ENCODE measurements at places on chromosomes 6 and 20.
A peak's percentile ranks its signal among the peaks of the same experiment; 100 is the strongest.

- no peak for DNase-seq
These were observed 160.7 kb downstream of the LRFN2 start for GRCh38 chr6:40426346-40427066.

GRCh38 chr6:116779573-116780164 lies 14.2 kb upstream of the FAM162B start:
- peak; percentile 20 for DNase-seq

GRCh38 chr20:24149175-24149574 lies 160.6 kb upstream of the GGTLC1 start:
- DNase-seq, result no peak

DNA sequence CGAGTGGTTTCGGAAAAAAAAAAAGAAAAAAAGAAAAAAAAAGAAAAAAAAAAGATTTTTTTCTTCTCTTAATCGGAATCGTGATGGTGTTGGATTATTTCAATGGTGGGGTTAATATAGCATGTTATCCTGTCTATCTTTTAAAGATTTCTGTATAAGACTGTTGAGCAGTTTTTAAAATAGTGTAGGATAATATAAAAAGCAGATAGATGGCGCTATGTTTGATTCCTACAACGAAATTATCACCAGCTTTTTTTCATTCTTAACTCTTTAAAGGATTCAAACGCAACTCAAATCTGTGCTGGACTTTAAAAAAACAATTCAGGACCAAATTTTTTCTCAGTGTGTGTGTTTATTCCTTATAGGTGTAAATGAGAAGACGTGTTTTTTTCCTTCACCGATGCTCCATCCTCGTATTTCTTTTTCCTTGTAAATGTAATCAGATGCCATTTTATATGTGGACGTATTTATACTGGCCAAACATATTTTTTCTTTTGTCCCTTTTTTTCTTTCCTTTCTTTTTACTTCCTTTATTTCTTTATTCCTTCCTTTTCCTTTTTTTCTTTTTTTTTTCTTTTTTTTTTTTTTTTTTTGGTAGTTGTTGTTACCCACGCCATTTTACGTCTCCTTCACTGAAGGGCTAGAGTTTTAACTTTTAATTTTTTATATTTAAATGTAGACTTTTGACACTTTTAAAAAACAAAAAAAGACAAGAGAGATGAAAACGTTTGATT lies 3.6 kb downstream of the SOX4 start:
- peak; percentile 6 for DNase-seq

- no peak for DNase-seq
These were observed 5.8 kb downstream of the APOBEC2 start for GRCh38 chr6:41058783-41059181.

GRCh38 chr6:43006251-43006650 lies 7.5 kb downstream of the MEA1 start:
- no peak for DNase-seq

DNA sequence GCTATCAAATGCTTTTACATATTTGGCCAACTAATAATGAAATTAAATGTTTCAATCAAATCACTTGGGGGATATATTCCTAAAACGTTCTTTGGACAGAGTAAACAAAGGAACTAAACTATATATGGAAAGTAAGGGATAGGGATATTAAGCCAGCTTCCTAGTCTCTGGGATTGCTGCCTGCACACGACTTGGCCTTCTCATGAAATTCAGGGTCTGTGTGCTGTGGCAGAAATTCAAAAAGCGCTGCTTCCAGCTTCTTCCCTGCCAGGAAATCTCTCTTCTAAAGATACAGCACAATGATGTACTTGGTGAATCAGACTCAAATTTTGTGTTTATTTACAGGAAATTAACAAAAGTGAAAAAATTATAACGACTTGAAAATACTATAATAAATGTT lies 206.3 kb upstream of the RAB32 start:
- no peak for DNase-seq

GRCh38 chr20:63955281-63955826 lies 862 bp downstream of the UCKL1 start:
- DNase-seq, result peak; percentile 11

GRCh38 chr6:86916393-86916792 lies 20.9 kb upstream of the HTR1E start:
- no peak for DNase-seq

DNA sequence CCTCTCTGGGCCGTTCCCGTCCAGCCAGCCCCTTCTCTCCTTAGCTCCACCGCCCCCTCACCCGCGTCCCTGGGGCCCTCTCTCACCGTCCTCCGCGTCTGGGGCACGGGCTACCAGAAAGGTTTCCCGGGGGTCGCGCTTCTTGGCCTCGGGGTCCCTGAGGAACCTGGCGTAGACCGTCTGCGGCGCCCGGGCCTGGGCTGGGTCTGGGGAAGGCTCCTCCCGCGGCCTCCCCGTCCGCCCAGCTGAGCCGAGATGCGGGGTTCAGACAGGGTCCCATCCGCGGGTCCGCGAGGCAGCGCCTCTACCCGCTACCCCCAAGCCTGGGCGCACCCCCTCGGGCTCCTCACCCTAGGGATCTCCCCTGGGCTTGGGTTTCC lies 1.1 kb downstream of the TULP1 start:
- DNase-seq, result no peak

- DNase-seq, result no peak
These were observed 370.5 kb upstream of the ARID1B start for GRCh38 chr6:156406688-156407087.

GRCh38 chr6:17714879-17715851 lies 8.4 kb upstream of the NUP153 start:
- peak; percentile 61 for DNase-seq

DNA sequence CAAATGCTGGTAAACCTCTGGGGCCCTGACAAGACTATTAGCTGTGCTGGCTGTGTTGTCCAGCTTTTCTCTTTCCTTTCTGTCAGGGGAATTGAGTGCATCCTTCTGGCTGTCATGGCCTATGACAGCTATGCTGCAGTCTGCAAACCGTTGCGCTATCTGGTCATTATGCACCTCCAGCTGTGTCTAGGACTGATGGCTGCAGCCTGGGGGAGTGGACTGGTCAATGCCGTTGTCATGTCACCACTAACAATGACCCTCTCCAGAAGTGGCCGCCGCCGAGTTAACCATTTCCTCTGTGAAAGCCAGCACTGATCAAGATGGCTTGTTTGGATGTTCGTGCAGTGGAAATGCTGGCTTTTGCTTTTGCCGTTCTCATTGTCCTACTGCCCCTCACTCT lies 20.3 kb downstream of the OR2B6 start:
- DNase-seq, result no peak

- no peak for DNase-seq
These were observed 10.5 kb downstream of the PLN start for GRCh38 chr6:118558464-118559217.

DNA sequence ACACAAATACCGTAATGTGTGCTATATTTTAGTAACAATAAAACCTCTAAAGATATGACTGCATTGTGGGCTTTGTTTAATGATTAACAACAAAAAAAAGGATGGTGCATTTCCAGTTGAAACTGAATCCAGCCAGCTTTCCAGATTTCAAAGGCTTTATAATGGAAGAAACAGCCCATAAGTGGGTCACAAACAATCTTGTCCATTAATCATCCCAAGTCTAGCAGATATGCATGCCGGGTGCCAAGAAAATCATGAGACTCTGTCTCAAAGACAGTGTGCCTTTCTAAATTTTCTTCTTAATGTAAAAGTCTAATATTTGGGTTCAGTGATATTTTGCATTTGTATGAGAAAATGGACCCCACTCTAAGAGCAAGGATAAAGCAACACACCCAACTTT lies 20.6 kb upstream of the LAMP5 start:
- DNase-seq, result no peak

DNA sequence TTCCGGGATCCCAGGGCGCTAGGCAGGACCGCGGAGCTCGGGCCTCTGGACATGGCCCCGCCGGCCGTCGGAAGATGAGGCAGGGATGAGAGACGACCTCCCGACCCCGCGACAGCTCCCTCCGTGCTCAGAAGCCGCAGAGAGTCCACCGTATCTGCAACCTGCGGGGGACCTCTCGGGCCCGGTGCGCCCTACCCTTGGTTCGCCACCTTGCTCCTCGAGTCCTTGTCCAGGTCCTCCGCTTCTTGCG lies 301 bp downstream of the PPP1R3D start:
- DNase-seq, result no peak

DNA sequence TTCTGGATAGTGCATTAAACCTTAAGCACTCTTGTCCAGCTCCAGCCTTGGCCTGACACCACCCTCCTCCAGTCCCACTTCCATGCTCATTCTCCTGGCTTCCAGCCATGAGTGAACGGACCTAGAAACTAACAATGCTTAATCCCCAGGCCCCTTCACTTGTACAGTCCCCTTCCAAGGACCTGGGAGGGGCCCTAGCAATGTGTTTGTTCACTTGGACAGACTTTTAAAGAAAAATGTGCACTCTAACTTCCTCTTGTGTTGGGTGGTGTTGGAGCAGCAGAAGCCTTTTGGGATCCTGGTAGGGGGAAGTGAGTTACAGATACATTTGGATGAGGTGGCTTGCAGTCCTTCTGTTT lies 48.9 kb upstream of the CCN6 start:
- no peak for DNase-seq

DNA sequence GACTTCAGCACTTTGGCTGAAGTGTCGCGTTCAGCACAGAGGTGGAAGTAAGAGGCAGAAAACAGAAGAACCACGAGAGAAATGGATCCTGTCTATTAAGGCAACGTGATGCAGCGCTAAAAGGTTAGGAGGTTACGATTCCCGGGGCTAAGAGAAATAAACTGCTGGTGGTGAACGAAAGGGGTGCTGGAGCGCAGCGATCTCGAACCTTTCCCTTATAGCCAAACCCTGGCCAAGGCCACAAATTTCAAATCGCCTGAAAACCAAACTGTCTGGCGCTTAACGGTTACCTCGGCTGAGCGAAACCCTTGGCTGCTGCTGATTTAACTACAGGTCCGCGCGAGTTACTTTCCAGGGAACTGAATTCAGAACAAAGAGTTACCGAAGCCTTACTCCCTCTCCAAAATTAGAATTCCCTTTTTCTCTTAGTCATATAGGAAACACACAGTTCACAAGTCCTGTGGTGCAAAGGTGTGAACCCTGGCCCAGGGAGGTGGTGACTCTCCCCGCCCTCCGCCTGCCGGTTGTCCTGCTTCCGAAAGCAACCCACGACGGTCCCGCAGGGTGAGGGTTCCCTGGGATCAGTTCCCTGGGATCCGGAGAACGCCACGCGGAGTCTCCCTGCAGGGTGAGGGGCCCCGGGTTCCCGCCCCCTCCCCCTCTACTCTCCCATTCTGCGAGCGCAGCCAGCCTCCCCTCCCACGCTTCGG lies 1.3 kb upstream of the SLC35D3 start:
- DNase-seq, result no peak

DNA sequence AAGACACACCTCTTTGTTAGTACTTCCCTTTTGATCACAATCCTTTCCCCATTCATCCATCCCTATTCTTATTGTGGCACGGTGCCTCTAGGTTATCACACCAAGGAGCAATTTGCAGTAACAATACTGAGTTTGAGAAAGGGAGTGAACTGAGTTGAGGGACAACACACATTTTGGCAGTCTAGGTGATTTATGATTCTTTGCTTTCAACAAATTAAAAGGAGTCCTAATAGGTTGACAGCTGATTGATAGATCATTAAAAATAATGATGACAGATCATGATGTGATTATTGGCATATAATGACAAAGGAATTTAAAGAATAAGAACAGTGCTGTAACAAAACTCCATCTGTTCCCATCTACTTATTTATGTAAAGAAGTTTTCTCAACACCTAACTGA lies 36.7 kb downstream of the IMPG1 start:
- no peak for DNase-seq

GRCh38 chr20:32535316-32535952 lies 49.7 kb downstream of the NOL4L start:
- DNase-seq, result no peak

DNA sequence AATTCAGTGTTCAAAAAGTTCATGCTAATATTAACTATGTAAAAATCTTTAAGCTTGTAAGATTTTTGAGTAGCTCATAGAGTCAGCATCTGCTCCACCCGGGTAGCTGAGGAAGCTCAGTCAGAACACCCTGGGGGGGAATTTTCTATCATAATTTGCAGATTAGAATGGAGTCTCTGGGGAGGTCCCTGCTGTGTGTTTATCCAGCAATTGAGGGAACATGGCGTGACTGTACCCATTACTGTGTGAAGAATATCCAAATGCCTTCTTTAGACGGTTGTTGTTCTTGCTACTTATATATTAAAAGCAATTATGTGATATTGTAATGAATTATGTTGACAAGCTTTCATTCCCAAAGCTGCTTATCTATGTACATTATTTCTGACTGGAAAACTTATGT lies 64.8 kb downstream of the AIG1 start:
- DNase-seq, result no peak

DNA sequence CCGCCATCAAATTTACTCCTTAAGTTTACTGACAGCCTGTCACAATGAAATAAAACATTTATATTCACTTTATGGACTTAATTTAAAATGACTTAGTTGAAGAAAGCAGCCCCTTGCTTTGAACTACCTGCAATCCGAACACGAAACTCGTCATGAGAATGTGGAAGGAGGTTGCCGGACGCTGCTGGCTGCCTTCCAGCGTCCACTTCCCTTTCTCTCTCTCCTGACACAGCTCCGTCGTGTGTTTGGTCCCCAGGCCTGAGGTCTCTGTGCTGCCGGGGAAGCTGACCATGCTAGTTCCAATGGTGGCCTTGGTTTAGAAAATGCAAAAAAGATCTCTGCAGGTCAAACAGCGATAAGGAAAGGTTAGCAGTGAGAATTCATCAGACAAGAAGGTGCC lies 519.7 kb downstream of the CDH26 start:
- DNase-seq, result no peak

GRCh38 chr20:59451641-59452040 lies 151.2 kb downstream of the EDN3 start:
- DNase-seq, result no peak

Data from hematopoietic multipotent progenitor cell treated with erythropoietin and hydrocortisone succinate and interleukin-3 and kit ligand, for 15 days (in vitro differentiated cells).